ENCODE measurements at places on chromosomes 13 and 19. TPM values are rescaled to one million over a fixed set of nuclear protein-coding genes. Genes with fewer than 3 reads are reported as not detected.

KDELR1 gene
- 226 TPM for total RNA-seq

CYP2A7 gene
- total RNA-seq, result not detected

LILRB4 gene
- 2.1 TPM for total RNA-seq

IL4I1 gene
- total RNA-seq, result 0.67 TPM

LRRC63 gene
- total RNA-seq, result not detected

PLIN5 gene
- total RNA-seq, result 2.2 TPM

IGFL2 gene
- total RNA-seq, result not detected

ZNF555 gene
- total RNA-seq, result 5.5 TPM

TPTE2 gene
- not detected for total RNA-seq

YIF1B gene
- 24.1 TPM for total RNA-seq

CNN1 gene
- total RNA-seq, result 6.9 TPM

RFPL4AL1 gene
- total RNA-seq, result not detected

RASA3 gene
- total RNA-seq, result 6.5 TPM

GPC5 gene
- total RNA-seq, result 0.22 TPM

ZNF565 gene
- 2.8 TPM for total RNA-seq

PSG2 gene
- not detected for total RNA-seq

TNFSF9 gene
- total RNA-seq, result 2.7 TPM

MYBPC2 gene
- 0.06 TPM for total RNA-seq

SMIM44 gene
- 6.0 TPM for total RNA-seq

B9D2 gene
- total RNA-seq, result 8.6 TPM

KLK6 gene
- not detected for total RNA-seq

NLRP9 gene
- not detected for total RNA-seq

PGPEP1 gene
- 109 TPM for total RNA-seq

SULT2B1 gene
- total RNA-seq, result 0.89 TPM

NOP53 gene
- 285 TPM for total RNA-seq

PEAK3 gene
- total RNA-seq, result 0.15 TPM

CGB8 gene
- not detected for total RNA-seq

KCNJ14 gene
- total RNA-seq, result 0.34 TPM

ADAMTSL5 gene
- 2.0 TPM for total RNA-seq

LGALS7B gene
- total RNA-seq, result not detected

CLDN10 gene
- total RNA-seq, result not detected

KLK15 gene
- 8.5 TPM for total RNA-seq

PSG6 gene
- total RNA-seq, result not detected

PAF1 gene
- total RNA-seq, result 31.2 TPM

DCLK1 gene
- 7.3 TPM for total RNA-seq

Measured in left colon (tissue), 2 donors.